ENCODE measurements at places on chromosomes 1 and 21.

DNA sequence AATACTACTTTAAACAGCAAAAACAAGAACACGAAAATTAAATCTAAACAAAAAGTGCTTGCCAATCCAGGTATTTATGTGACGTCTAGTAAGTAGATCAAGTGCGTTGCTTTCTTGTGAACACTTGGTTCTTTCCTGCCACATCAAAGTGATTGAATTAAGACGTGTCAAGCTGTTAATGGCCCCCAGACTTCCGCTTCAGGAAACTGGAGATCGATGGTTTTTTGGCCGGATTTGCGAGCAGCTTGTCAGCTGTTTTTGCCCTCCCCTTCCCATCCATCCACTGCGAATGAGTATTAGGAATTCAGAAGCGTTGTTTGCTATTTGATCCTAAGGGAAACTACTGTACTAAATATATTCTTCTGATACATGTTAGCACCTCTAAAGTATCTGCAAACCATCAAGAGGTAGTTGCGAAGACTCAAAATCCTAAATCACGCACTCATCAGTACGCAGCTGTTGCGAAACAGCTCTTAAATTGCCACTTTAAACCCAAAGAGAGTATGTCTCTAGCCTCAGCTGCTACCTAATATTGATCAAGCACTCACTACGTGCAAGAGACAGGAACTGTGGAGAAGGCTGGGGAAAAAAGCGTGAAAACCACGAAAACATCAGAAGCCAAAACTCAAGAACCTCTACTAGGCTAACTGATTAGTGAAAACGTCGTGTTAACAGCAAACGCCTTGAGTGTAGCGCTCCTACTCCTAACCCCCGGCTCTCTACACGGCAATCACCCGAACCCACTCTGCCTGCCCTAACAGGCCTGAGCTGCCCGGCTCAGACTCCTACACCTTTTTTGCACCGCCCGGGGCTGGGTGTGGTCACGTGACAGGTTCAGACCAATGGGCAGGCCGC is 473 bp upstream of the BRDT start:
- no peak for DNase-seq

DNA sequence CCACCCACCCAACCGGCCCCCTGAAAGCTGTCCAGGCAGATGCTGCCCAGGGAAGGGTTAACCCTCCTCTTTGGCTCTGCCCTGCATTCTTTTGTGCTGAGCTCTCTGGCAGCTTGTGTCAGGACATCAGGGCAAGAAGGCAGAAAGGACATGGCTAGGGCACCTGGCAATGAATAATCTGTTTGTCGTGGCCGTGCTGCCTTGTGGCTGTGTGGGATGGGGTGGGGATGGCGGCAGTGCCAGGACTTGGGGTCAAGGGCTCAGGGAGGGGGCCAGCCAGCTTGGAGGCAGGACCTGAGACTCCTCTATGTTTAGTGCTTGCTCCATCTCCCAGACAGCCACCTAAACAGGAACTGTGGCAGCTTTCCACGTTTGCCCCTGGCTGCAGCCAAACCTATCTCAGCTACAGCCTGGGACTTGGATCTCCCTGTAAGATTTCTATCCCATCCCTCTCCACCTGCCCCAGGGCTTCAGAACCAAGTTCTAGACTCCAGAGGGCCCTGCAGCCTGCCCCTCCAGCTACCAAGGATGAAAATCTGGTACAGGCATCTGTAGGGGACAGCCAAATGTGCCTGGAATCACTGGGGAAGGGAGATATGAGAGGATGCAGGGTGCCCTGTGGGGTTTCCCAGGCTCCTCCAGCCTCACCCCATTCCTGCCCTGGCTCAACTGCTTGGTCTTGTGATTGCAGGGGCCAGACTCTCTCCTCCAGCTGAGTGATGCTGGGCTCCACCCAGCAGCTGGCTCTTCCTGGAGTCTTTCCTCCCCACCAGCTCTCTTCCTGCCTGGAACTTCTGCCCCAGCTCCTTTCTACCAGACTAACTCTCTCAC is 9.6 kb upstream of the GPR37L1 start:
- DNase-seq, result no peak

DNA sequence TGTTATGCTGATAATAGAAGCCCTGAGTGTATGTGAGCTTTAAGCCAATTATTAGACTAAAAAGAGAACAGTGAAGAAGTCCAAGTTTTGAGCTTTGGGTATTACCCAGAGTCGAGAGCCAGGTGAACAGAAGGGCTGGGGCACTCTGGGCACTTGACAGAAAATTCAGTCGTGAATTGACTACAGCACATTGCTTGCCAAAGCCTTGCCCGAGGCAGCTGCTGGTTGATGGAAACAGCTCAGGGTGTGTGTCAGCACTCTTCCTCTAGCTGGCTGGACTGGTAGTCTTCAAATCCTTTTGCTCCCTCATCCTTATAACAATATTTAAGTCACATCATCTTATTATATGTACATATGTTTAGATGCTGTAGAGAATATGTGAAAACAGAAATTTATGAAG is 21.3 kb downstream of the PDE4B start:
- no peak for DNase-seq

DNA sequence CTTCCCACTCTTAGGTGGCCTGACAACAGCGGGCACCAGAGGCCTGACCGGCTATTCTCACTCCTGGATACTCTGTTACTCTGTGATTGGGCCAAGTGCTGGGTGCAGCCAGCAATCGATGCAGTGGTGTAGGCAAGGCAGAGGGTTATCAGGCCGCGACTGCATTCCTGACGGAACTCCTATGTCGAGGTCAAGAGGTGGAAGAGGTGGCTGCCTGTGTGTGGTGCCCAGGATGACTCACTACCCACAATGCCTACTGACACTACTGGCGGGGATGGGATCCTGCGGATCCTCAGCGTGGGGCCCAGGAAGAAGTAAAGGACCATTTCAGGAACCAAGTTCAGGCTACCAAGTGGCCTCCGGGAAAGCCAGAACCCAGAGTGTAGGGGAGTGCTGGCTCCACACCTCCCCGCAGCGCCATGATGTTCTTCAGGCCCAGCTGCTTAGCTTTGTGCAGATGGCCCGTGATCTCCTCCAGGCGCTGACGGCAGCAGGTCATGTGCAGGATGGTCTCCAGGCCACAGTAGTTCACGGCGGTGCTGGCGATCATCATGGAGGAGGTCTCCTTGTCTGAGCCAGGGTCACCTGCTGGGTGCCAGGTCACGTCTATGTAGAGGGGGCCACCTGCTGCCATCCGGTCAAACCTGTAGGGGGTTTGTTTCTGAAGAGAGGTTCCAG is 4.9 kb downstream of the MTHFR start:
- no peak for DNase-seq

- no peak for DNase-seq
Measured at GRCh38 chr1:51439895-51440294, 79.2 kb downstream of the EPS15 start.

DNA sequence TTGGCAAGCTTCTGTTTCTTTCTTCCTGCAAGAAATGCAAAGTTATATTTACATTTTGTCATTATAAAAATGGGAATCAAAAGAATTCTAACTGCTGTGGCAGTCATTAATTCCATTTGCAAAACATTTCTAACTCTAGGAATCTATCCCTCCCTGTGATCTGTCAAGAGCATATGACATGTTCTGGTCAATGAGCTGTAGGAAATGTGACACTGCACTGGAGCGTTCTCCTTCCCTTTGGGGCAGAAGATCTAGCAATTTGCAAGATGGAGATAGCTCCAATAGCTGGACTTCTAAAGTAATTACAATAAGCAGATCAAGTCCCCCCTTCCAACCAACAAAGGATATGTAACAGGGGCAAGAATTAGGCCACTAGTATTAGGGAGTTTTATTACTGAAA is 6.3 kb downstream of the TOMM20 start:
- DNase-seq, result no peak

DNA sequence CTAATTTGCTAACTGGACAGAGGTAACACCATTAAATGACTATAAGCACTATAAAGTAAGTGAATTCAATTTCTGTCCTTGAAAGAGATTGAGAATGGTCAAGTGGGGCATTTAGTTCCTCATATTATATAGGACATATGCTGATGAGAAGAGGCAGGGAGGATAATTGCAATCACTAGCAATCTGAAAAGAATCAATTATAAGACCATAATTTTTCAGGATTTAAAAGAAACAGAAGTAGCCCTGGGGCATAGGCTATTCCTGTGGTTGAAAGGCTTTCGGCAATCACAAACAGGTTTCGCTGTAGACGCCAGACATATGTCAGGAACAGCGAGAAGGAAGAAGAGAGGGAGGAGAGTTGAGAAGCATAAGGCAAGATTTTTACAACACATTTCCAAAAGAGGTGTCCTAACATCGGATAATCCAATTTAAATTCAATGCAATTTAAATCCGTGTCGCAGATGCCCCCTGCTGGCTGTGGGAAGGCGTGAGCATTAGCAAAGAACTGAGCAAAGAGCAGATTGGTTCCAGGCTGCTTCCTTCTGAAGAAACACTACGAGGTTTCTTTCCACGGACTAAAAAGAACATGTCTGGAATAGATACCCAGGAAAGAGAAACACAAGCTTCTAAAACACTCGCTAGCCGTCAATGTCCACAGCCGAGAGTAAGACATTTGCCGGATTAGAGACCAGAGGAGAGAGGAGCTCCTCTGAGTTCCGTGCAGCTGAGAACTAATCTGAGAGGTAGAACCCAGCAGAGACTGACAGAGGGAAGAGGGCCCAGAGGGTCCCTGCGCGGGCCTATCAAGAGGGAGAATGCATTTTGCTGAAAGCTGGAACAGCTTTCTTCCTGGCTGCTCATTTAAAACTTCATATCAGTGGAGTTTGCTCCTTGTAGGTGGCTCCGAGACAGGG is 27.9 kb downstream of the RGS5 start:
- DNase-seq, result no peak

GRCh38 chr1:154759793-154760192 is 110.3 kb downstream of the KCNN3 start:
- no peak for DNase-seq

GRCh38 chr1:206690516-206690915 is 5.8 kb downstream of the MAPKAPK2 start:
- no peak for DNase-seq

DNA sequence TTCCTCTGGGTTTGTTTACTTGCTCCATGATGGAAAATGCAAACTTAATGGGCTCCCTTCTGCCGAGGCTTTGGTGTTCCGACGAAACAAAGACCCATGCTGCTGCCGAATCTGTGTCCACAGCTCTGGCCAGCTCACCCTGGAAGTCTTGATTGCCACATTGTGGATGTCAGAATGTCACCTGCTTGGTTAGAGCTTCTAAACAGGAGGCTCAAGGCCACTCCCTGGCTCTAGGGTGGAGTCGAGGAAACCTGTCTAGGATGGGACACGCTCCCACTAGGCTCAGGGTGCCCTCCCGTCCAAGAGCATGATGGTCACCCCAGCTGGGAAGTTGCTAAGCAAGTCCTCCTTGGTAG is 279.3 kb upstream of the VAMP3 start:
- no peak for DNase-seq

- DNase-seq, result no peak
Measured at GRCh38 chr1:234780531-234781162, 170.7 kb upstream of the IRF2BP2 start.

DNA sequence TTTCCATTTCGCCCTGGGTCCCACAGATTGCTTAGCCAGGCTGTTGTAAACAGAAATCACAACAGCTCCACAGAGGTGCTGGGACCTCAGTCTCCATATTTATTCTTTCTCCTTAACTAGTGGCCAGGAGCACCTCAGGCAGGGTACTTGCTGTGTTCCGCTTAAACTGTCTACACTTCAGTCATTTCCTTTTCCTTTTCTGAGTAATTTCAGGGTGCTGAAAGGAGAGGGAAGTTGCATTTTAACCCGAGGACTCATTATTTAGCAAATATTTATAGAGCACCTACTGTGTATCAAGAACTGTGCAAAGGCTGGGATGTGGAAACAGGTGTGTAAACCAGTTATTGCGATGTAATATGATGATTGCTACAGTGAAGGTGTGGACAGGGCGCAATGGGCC is 41.9 kb downstream of the ACP6 start:
- no peak for DNase-seq

- no peak for DNase-seq
Measured at GRCh38 chr1:65423884-65424572, 3.6 kb downstream of the LEPR start.

- DNase-seq, result no peak
Measured at GRCh38 chr21:16908077-16908476, 604.8 kb upstream of the CXADR start.

DNA sequence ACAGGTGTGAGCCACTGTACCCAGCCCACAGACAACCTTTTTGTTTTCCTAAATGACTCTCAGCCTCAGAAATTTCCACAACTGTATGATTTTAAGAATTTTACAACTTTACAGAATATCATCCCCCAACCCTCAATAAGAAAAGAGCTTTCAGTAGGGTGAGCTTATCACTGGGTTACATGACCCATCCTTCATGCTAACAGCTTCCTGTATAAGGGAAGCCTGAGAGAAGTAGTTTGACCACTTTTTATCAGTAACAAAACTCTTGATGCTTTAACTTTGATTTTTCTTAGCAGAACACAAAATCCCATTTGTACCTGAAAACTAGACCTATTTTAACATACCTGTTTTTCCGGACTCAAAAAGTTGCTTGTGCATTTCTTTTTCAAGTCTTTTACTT is 9.7 kb upstream of the MYBPHL start:
- no peak for DNase-seq

DNA sequence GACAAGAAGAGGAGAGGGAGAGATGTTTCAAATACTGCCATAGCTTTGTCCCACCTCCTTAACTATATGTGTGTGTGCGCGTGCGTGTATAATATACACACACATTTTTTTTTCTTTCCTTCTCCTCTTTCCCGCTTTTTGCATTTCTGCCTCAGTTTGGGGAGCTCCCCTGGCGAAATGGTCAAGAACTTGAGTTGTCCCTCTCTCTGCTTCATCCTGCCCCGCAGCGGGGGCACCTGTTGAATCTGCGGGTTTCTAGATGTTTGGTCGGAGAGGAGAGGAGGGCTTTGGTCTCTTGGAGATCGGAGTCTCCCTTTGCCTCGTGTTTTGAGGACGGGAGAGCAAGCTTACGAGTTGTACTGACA is 504 bp downstream of the SCCPDH start:
- DNase-seq, result no peak

- DNase-seq, result peak; percentile 71
Measured at GRCh38 chr1:39609618-39610331, 29.7 kb downstream of the HEYL start.

DNA sequence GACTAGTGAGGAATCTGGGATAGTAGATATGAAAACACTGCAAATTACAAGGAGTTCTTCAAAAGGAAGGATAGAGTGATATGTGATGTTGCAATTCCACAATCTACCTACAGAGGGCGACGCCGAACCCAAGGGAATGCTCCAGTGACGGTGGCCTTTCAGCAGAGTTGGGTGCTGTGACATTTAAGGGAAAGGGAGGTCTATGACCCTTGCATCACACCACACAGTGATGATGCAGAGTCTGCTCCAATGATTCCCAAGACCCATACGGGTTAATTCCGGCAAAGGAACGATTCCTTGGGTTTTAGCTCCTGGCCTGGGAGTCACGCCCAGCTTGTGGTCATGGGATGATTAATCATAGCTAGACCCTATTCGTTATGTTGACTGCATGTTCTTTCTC is 123.0 kb upstream of the IGSF21 start:
- no peak for DNase-seq

DNA sequence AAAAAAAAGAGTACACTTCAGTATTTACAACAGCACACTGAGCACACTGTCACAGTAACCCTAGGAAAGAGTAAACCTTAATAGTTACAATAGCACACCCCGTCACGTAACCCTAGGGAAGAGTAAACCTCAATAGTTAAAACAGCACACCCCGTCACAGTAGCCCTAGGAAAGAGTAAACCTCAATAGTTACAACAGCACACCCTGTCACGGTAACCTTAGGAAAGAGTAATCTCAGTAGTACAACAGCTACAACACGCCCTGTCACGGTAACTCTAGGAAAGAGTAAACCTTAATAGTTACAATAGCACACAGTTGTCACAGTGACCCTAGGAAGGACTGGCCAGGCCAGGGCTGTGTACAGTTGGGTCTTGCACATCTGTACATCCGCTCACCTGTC is 3.0 kb downstream of the CDK11A start:
- no peak for DNase-seq

GRCh38 chr1:58156124-58156468 is 390.4 kb downstream of the OMA1 start:
- no peak for DNase-seq

All from activated T-helper 1 cell treated with anti-CD3 and anti-CD28 coated beads, Interleukin-2, amount 50 U/mL, for 16 hours (primary cell).